ENCODE measurements at places on chromosomes 2 and 18. TPM values are rescaled to one million over a fixed set of nuclear protein-coding genes. Genes with fewer than 3 reads are reported as not detected.

Gene CD8B
- 1.0 TPM for total RNA-seq

Gene CHRNA1
- total RNA-seq, result 47.4 TPM

Gene SEPTIN2
- 355 TPM for total RNA-seq

Gene IL1RL2
- total RNA-seq, result 2.8 TPM

Gene SLC8A1
- total RNA-seq, result 30.6 TPM

Gene SP140
- total RNA-seq, result 1.7 TPM

Gene SP3
- 203 TPM for total RNA-seq

Gene RIT2
- not detected for total RNA-seq

Gene AP1S3
- total RNA-seq, result 3.0 TPM

Gene DNAH7
- 0.31 TPM for total RNA-seq

Gene DRC1
- total RNA-seq, result not detected

Gene POTEE
- total RNA-seq, result not detected

Gene DLGAP1
- 4.4 TPM for total RNA-seq

Gene CHMP3
- total RNA-seq, result 95.5 TPM

Gene C2orf72
- total RNA-seq, result 3.5 TPM

Gene TMEM178A
- 4.9 TPM for total RNA-seq

Gene GTF2A1L
- total RNA-seq, result 5.0 TPM

Gene SLC4A5
- 2.6 TPM for total RNA-seq

Gene CSRNP3
- total RNA-seq, result 20.6 TPM

Gene GRP
- 1.3 TPM for total RNA-seq

Gene HOXD10
- total RNA-seq, result 0.62 TPM

Gene ONECUT2
- total RNA-seq, result under 0.01 TPM

Gene SNTG2
- 2.7 TPM for total RNA-seq

Gene DYNAP
- total RNA-seq, result not detected

Gene DPP4
- 3.2 TPM for total RNA-seq

Gene RFX8
- total RNA-seq, result 0.51 TPM

Gene AMER3
- not detected for total RNA-seq

Gene IRS1
- 16.1 TPM for total RNA-seq

Gene FRZB
- 38.0 TPM for total RNA-seq

Gene GPBAR1
- total RNA-seq, result 0.92 TPM

Gene SLC38A11
- not detected for total RNA-seq

Gene MFSD6
- 33.5 TPM for total RNA-seq

Gene SCYGR4
- total RNA-seq, result not detected

Gene CREG2
- total RNA-seq, result 0.92 TPM

Gene CKAP2L
- 35.3 TPM for total RNA-seq

Gene RUFY4
- not detected for total RNA-seq

Gene PARD3B
- total RNA-seq, result 21.5 TPM

Gene UCN
- total RNA-seq, result not detected

Gene RASGRP3
- total RNA-seq, result 109 TPM

Data from tongue (tissue), 3 donors.